ENCODE measurements at places on chromosomes 5 and 9.

GRCh38 chr9:78103971-78104433, 72.4 kb upstream of the GNAQ start:
- DNase-seq, result no peak

DNA sequence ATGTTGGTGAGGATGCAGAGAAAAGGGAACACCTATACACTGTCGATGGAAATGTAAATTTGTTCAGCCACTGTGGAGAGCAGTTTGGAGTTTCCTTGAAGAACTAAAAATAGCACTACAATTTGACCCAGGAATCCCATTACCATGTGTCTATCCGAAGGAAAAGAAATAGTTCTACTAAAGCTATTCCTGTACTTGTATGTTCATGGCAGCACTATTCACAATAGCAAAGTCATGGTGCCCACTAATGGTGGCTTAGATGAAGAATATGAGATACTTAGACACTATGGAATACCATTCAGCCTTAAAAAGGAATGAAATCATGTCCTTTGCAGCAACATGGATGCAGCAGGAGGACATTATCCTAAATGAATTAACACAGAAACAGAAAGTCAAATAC, 50.2 kb upstream of the CAST start:
- no peak for DNase-seq

DNA sequence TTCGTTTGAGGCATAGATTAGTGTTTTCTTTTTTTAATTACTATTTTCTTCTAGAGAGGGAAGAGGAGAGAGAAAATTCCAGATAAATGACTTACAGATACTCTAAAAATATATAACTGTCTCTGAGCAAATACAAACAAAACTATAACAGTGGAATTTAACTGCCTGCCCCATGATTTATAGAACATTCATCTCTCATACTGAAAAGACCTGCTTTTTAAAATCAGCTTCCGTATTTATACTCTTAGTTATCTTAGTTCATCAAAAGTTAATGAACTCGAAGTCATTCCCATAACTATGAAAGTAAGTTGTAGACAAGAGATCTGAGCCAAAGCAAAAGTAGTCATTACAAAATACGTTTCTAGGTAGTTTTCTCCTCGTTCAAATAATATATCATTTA, 123.8 kb upstream of the DMRT1 start:
- no peak for DNase-seq

- DNase-seq, result no peak
Observed at GRCh38 chr9:114121227-114122135, 22.4 kb upstream of the KIF12 start.

DNA sequence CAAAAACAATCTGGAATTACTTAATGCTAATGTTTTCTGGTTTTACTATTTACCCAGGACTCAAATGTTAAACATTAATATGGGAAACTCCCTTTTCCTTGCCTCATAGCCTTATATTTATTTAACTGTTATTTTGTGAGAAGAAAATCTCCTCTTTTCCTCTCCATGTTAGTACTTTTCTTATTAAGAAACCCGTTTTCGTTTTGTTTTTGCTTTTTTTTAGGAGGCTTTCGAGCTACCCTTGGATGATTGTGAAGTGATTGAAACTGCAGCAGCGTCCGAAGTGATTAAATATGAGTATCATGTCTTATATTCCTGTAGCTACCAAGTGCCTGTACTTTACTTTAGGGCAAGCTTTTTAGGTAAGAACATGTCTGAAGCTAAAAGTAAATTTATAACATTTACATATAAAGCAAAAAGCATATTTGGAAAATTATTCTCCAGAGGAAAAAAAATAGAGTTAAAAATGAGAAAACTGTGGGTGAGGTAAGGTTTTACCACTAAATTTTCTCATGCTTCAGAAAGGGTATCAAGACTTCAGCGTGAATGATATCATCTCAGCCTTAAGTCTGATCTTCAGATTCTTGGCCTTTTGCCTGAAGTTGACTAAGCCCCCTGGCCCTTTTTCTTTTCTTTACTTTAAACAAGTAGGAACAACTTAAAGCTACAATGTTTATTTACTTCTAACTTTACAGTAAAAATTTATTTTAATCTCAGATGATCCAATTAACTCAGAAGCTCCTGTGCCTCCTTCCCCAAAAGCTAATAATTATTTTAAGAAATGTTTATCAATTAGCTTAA, 113.8 kb downstream of the RPS23 start:
- DNase-seq, result no peak

- DNase-seq, result no peak
Observed at GRCh38 chr9:109442716-109443115, 55.4 kb downstream of the PTPN3 start.

DNA sequence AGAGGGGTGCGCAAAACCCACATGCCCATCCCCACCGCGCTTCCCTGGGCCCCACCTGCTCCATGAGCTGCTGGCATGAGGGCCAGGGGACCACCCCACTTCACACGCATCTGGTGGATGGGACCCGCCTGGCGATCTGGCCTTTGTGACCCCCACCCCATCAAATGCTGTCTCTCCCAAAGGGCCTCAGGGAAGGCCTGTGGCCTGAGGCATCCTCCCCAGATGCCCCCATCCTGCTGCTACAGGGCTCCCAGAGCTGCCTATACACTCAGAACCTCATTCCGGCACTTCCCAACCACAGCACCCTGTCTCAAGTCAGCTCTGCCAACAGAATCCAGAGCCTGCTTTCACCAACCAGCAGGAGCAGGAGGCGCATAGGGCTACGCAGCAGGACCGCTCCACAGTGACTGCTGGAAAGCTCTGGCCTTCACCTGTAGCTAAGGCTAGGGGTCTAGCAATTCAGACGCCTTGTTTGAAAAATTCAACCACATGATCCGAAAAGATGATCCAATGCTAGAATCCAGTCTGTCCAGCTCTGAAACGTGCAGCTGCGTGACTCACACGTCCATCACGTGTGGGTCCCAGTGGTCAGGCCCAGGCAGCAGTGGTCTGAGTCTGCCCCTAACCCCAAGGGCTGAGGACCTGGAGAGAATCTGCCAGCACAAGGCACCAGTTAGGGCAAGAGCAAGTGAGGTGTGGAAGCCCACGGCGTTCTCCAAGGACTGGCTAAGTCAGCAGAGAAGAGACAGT, 1.4 kb upstream of the SNAPC4 start:
- DNase-seq, result no peak

DNA sequence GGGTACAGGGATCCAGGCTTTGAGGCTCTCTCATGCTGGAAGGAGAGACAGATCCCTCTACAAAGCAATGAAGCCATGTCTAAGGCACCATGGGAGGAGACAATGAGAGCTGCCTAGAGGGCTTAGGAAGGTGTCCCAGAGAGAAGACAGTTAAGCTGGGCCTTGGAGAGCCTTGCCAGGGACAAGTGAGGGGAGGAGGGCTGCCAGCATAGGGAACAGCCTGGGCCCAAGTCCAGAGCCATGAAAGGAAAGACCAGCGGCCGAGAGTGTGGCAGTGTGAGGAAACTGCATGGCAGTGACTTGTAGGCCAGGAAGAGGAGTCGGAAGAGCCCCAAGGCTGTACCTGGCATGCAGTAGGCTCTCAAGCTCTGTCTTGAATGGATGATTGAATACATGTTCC, 88.5 kb downstream of the PSD2 start:
- DNase-seq, result no peak

GRCh38 chr9:131668057-131668438, 71.8 kb downstream of the RAPGEF1 start:
- no peak for DNase-seq

DNA sequence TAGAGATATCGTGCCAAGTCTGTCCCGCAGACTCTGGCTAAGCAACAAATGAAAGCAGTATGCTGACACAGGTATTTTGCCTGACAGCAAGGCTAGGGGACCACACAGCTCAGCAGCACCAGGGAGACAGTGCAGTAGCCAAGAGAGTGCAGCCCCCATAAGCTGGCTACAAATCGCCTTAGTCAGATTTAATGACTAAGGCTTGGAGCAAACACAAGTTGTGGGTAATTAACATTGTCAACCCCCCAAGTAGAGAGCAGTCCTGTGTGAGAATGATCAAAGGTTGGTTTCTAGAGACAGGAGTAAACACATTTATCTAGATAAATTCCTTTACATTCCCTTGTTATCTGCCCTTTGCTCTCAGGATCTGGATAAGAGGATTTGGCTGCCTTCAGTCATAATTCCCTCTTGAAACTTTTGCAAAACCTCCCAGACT, 1434.5 kb upstream of the CDH6 start:
- no peak for DNase-seq

- no peak for DNase-seq
Observed at GRCh38 chr9:98971168-98971914, 27.6 kb downstream of the COL15A1 start.

DNA sequence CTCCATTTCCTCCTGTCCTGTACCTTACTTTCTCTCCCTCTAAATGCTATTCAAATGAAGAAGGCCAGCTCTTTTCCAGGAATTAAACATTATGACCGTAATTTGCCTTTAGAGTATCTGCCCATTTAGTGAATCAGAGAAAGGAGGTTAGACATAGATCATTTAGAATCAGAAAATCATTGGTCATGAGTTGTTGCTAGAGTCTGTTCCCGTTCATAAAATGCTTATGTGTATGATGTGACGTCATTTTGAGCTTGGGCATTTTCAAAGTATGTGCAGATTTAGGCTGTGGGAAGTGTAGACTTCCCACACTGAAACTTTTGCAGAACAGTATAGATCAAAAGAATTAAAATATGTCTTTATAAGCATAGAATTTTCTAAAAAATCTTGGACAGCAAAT, 163.0 kb downstream of the ALDH1A1 start:
- no peak for DNase-seq

- DNase-seq, result no peak
Observed at GRCh38 chr9:136497916-136498695, 15.3 kb upstream of the SEC16A start.

GRCh38 chr5:54996466-54996865, 11.1 kb upstream of the ESM1 start:
- DNase-seq, result no peak

- no peak for DNase-seq
Observed at GRCh38 chr5:158899792-158900191, 199.9 kb downstream of the EBF1 start.

GRCh38 chr9:17081814-17082213, 53.0 kb upstream of the CNTLN start:
- DNase-seq, result no peak

DNA sequence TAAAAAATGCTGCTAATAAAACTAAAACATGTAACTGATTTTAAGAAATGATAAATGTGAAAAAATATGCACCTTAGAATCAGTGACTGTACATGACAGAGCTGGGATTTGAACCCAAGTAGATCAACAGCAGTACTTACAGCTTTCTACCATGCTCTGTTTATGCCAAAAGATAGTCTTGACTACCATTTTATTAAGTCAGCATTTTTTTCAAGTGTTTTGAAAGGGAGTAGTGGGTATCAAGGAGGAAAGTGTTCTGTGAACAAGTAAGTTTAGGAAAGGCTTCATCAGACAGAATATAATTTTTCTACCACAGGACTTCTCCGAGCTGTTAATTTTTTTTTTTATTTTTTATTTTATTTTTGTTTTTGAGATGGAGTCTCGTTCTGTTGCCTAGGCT, 180.4 kb upstream of the GLRA1 start:
- no peak for DNase-seq

DNA sequence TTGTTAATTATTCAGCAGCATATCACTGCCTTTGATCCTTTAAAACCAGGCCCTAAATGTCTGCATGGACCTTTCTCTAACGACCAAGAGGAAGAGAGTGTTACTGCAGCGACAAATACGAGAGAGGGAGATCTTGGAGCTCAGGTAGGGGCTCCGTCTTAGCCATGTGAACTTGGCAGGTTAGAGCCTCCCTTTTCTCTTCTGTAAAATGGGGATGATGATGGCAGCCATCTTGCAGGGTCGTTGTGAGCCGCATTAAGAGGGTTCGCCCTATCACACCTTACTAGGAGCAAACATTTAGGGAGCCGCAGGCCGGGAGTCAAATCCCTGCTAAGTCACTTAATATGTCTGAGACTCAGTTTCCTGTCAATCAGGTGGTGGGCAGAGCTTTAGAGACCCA, 1.6 kb downstream of the ENG start:
- DNase-seq, result no peak

GRCh38 chr5:139149477-139150199, 48.5 kb downstream of the SIL1 start:
- no peak for DNase-seq

DNA sequence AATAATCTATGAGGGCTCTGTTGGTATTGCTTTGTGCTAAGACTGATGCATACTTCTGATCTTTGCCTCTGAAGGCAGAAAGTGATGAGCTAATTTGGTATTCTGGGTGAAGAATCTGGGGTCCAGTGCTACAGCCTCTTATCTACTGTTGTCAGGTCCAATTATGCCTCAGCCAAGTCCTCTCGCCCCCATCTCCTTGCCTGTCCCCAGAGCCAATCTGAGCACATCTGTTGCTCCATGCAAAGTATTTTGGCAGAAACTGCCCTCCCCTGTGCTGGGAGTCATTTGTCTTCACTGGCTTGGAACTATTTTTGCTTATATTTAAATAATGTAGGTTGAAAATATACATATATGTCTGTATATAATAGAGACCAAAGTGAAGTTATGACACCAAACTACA, 23.4 kb downstream of the LSM11 start:
- no peak for DNase-seq

DNA sequence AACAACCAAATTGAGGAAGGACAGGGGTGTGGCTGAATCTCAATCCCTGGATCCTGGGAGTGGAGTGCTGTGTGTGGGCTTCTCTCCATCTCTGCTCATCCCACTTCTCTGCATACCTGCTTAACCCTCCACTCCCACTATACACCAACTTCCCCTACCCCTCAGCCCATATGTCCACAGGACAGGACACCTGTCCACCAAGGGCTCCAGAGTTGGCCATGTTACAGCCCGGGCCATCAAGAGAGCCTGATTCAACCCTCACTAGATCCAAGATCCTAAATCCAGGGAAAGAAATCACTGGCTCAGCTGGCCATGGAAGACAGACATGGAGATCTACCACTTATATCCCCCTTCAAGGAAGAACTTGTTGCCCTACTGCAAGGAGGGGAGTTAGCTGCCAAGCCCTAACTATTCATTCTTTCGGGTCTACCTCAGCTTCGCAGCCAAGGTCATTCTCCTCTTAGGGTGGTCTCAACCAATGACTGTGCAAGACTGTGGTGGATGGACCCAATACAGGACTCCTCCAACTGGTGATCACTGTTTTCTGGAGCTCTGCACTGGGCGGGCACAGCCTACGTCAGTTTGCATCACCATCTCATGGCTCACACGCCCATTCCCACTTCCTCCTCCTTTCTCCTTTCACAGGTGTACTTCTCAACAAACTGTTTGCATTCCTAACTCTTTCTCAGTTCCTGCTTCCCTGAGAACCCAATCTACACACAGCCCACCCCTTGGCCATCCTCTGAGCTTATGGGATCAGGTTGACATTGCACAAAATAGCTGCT, 53.7 kb upstream of the ZBTB43 start:
- DNase-seq, result no peak

DNA sequence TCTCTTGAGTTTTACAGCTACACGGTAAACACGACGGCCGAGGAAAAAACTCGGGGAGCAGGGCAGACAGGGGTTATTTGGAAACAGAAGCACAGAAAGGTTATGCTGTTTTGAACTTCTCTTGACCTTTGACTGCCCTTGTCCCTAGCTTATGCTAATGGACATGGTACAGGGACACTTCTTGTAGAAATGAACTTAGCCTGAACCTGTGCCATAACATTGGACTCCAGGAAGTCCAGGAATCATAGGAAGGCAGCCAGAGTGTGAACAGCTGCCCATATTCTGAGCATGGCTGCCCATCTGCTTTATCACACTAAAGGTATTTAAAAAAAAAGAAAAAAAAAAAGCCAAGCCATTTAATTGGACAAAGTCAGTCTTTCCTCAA, 46.1 kb downstream of the NR6A1 start:
- DNase-seq, result no peak

Data from NCI-H187 treated with DMSO at 0.1 percent for 48 hours (cell line).